ENCODE measurements at places on chromosomes 5 and 9.

DNA sequence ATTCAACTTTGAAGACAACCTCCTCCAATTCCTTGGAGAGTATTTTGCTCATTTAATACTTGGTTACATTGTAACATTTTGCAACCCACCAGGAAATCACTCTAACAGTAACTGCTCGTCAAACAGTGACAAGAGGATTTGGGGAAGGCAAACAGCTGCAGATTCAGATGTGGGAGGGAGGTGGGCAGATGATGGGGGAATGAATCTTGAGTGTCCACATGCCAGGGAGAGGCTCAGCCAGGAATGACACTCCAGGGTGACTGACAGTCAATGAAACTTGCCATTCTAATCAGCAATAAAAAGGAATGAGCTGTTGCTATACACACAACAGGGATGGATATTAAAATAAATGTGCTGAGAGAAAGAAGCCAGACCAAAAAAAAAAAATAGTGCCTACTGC lies 97.7 kb upstream of the ANKRD55 start:
- DNase-seq: no peak

DNA sequence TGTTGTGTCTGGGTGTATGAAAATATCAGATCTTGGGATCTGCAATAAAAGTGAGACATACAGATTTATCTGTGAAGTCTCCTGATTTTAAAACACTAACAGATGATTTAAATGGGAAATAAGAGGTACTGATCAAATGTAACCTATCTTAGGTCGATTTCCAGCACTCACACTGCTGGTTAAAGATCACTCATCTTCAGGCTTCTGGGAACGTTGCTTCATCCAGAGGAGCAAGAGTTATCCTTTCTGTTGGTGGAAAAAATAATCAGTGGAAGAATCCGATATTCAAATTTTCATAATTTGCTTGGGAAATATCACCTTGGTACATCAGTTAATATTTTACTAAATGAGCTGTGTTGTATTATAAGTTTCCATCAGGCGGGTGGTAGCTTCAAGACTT lies 876.8 kb upstream of the WWC1 start:
- no peak for DNase-seq

DNA sequence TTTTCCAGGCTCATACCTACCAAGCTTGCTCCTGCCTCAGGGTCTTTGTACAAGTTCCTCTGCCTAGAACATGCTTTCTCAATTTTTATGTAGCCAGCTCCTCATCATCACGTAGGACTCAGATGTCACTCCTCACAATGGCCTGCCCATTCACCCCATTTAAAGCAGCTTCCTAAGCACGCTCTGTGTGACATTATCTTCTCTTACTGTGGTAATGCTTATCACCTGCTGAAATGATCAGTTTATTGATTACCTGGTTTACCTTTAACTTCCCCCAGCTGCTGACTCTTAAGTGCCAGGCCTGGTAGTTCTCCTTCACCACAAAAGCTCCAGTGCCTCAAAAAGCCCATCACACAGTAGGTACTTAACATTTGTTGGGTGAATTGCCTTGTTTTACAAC lies 13.6 kb downstream of the FUBP3 start:
- DNase-seq: no peak

DNA sequence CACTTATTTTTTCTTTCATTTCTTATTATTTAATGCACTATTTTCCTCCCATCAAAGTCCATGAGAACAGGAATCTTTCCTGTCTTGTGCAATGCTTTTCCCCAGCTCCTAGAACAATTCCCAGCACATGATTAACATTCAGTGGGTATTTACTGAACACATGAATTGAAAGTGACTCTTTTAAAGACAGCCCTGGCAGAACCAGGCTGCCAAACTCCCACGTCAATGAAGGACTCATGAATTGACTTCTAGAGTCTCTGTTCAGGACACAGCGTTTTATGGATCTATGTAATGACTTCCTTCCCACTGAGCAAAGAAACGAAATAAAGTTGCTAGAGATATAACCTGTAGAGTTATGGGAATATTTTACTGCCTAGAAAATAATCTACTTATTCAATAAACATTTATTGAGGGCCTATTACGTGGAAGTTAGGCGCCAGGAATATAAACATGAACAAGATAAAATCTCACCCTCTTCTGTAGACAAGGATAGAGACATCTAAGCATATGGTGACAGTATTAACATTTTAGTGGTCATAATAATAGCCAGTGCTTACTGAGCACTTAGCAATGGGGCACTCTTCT lies 485.9 kb upstream of the KLF4 start:
- peak; percentile 25 for DNase-seq

GRCh38 chr9:125821078-125821477 lies 73.9 kb downstream of the PBX3 start:
- no peak for DNase-seq

GRCh38 chr9:16407617-16408016 lies 462.9 kb downstream of the BNC2 start:
- DNase-seq: no peak

GRCh38 chr5:65695896-65696295 lies 26.0 kb downstream of the SGTB start:
- DNase-seq: no peak

DNA sequence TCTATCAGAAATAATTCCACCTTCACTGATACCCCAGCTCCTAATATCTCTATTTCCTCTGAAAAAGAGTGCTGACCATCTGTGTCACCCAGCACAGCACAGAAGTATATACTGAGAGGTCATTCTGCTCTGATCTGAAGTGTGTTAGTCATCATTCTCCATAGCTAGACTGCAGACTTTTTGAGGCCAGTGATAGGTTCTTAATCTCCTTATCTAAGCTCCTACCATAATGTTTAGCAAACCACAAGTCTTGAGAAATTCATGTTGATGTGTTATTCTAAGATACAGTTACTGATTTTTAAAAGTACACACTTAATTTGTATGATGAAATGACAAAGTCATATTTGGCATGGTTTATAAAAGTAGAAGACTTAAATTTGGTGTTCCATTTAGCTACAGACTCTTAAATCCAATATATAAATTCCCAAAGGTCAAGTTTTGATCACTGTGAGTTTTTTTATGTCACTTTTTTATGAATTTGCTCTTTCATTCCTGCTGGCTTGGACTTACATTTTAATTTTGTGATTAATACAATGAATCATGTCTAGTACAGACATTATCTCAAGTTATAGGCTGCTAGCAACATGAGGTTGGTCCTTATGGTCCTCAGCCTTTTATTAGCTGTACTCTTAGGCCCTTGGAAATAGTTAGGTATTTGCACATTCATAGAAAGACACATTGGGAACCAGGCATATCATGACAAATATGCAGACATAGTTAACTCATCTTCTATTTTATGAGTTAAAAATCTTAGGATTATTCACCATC lies 380.8 kb downstream of the EBF1 start:
- no peak for DNase-seq

GRCh38 chr5:93665648-93666047 lies 75.8 kb downstream of the POU5F2 start:
- DNase-seq: no peak

DNA sequence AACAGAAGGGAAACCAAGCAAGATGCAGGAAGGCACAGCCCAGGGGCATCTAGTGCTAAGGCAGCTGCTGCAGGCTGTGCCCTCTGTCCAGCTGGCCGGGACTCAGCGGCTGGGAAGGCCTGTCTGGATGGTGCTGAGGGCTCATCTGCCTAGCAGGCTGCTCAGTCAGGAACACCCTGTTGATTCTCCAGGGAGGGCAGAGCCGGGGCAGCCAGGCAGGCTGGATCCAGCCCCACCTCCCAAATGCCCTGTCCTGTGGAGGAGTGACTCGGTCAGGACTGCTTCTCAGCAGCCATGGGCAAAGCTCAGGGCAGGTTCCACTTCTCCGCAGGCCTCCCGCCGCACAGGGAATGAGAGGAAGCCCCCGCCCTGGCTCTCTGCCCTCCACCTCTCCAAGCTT lies 7.8 kb upstream of the LCN9 start:
- no peak for DNase-seq

DNA sequence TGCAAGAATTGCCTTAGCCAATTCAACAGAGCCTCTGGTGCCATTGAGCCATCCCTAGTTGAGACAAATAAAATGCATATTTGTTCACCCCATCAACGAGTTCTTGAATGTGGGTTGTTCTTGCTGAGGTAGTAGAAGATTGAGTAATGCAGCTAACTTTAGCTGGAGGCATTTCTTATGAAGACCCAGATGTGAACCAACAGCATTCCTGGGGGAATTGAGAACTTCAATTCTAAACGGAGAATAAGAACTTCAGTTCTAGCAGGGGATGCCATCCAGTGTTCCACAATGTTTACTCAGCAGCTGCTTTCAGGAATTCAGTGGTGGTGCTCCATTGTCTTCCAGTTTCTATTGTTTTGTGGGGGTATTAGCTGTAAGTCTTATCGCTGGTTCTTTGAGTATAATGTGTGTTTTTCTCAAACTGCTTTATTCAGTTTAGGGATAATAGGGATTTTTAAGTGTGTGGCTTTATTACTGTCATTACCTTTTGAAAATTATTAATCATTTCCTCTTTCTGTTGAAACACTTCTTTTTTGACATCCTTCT lies 1968.2 kb upstream of the NUDT12 start:
- no peak for DNase-seq

DNA sequence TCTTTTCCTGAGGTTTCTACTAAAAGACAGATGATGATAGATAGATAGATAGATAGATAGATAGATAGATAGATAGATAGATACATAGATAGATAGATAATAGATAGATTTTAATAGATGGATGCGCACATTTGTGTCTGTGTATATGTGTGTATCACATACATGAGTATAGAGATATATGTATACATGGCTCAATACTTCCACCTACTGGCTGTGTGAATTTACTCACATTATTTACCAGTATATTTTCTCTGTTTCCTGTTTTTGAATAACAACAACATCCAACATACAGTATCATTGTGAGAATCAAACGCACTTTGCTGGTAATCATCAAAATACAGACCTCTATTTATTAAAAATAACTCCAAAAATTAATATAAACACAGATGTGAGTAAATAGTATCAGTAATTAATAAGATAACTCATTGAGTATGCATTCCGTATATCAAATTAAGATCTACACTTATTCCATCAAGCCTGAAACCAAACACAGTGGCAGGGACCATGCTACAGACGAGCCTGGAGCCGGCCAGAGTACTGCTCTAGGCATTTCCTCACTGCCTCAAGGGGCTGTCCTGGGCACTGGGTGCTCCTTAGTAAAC lies 338.0 kb downstream of the SEMA5A start:
- DNase-seq: peak; percentile 56

DNA sequence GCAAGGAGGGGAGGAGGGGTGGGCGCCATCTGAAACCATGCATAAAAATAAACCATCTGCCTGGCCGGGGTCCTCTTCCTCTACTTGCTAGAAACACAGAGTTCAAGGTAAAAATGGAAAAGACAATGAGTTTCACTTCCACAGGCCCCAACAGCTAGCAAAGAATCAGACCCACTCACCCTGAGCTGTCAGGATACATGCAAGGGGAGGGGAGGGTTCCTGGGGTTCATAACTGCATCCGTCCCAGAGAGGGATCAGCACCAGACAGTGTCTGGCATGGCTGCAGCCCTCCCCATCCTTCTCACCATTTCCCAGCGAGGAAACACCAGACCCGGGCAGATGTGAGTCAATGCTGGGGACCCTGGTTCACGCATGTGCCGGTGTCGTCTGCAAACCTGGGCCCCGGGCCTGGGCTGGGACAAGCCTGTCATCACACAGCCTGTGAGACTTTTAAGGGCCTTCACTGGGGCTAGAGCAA lies 55.4 kb downstream of the SEMA4D start:
- no peak for DNase-seq

DNA sequence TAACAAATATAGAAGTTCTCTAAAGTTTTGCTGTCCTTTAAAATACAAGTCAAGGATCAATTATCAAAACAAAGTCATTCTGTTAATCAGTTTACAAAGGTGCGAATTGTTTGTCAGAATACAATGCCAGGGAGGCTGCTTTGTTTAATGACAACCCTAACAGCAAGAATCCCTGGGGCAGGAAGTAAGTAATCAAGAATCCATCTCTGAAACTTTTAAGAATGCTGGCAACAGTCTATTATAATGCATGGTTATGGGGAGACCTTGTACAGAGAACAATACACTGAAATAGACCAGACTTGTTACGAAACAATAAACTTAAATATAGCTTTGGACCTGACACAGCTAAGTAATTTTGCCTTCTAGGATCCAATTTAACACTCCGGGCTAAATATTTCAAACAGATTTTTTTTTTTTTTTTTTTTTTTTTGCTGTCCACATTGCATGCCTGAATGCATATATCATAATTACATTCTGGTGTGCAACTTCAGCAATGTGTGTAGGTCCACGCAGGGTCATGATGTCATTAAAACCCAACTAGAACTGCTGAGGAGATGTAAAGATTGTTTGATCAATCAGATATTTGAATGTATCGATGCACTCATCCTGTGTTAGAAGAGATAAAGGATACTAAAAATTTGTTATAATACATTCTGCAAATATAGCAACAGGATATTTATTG lies 421.3 kb downstream of the CETN3 start:
- DNase-seq: no peak

- peak; percentile 44 for DNase-seq
Measured at GRCh38 chr5:149063017-149063687, at the start of gene SH3TC2. Gene SH3TC2 (minus strand): TSS chr5:149063062. CDS start chr5:149063022, 40 bp downstream.

DNA sequence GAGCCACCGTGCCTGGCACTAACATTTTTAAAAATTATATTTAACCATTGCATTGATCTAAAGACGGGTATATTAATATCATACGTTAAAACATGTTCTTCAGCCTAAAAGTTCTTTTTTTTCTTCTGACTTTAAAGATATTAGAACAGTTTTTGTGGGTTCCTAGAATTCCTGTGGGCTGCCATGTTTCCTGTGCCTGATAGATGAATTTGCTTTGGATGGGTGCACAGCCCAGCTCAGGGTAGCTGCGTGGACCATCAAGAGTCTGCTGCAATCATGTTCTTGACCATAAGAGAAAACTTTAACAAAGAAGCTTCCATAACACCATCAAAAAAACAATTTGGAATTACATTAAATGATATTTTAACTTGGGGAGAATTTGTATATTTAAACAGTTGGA lies 2.4 kb upstream of the LAMC3 start:
- no peak for DNase-seq

GRCh38 chr9:3879726-3880505 lies 354.1 kb upstream of the RFX3 start:
- DNase-seq: no peak

Measured in small intestine (tissue), 16 donors.